ENCODE measurements at places on chromosomes 13 and 19.

DNA sequence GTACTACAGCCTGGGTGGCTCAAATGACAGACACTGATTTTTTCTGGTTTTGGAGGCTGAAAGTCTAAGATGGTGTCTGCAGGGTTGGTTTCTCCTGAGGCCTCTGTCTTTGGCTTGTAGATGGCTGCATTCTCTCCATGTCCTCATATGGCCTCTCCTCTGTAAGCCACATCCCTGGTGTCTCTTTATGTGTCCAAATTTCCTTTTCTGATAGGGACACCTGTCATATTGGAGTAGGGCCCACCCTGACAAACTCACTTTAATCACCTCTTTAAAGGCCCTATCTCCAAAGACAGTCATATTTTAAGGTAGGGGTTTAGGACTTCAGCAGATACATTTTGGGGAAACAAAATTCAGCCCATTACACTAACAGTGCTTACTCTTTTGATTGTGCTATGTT lies 32.0 kb upstream of the WASF3 start:
- DNase-seq, result no peak

DNA sequence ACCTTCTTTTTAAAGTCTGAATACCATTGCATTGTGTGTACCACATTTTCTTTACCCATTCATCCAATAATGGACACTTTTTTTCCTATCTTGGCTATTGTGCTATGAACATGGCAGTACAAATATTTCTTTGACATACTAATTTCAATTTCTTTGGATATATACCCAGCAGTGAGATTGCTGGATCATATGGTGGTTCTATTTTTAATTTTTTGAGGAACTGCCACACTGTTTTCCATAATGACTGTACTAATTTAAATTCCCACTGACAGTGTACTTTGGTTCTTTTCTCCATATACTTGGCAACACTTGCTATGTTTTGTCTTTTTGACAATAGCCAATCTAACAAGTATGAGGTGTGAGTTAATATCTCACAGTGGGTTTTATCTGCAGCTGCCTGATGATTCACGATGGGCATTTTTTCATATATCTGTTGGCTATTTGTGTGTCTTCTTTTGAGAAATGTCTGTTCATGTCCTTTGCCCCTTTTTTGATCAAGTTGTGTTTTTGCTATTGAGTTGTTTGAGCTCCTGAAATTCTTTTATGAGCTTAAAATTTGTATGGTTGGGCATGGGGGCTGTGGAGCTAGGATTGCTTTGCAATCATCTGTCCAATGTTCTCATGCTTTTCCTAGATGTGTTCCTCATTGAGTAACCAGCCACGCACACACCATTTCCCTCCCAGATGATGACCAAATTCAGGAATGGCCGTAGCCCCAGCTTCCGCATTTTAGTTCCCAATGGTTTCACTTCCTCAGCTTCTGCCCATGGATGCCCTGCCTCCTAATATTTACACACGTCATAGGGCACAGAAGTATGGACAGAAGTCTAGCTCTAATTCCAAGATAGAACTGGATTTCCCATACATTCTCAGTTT lies 380.0 kb upstream of the SGCG start:
- no peak for DNase-seq

GRCh38 chr19:40547836-40548235 lies 28.8 kb upstream of the SHKBP1 start:
- no peak for DNase-seq

DNA sequence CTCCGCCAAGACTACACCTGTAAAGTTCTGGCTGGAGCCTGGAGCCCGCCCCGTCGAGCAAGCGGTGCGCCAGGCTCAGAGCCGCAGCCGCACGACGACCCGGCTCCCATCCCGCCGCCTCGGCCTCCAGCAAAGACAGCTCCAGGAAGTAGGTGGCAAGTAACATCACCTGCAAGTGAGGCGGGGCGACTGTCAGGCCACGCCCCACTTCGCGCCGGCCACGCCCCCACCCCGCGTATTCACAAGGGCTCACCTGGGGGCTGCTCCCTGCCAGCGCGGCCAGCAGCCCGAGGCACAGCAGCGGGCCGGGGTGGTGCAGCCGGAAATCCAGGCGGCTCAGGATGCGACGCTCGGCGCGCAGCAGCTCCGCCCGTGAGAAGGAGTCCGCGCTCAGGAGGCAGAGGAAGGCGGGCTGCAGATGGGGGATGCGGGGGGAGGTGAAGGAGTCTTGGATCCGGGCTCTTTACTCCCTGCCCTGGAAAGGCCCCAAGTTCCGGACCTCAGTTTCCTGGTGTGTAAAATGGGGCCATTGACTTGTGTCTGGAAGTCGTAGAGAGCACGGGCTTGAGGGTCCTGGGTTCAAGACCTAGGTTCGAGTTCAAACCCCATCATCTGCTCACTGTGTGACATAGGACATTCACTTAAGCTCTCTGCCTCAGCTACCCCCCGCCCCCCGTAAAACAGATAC lies 3.2 kb downstream of the CCNP start:
- no peak for DNase-seq

DNA sequence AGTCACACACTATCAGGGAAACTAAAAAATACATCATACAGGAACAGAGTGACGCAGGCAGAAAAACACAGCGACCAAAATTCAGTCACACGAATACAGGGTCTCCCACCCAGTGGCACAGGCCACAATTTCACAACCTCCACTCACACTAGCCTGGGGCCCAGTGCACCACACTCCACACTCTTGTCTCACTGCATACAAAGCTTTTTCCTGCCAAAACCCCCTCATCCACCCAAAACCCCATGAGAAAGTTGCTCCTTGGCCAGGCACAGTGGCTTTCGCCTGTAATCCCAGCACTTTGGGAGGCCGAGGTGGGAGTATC lies 1.2 kb downstream of the S1PR5 start:
- no peak for DNase-seq

DNA sequence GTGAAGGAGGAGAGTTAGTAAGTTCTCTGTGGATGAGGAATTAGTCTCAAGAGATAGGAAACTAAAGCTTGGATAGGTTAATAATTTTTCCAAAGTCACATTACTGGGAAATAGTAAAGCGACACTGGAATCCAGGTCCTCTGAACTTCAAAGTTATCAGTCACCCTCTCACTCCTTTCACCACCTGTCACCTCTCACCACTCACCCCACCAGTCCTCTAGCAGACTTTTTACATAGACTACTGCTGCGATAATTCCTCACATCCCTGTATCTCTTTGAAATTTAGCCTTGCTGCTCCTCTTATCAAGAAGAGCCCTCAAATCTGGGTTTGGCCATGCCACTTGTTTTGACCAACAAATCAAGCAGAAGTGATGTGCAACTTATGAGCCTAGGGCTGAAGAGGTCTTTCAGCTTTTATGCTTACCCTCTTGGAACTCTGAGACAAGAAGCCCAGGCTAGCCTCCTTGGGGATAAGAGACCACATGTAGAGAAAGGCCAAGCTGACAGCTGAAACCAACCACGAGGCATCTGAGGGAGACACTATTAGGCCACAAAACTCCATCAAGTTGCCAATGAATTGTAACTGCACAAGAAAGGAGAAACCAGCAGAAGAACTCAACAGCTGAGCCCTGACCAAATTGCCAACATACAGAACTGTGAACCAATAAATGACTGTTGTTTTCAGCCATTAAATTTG lies 41.2 kb downstream of the STARD13 start:
- DNase-seq, result no peak

DNA sequence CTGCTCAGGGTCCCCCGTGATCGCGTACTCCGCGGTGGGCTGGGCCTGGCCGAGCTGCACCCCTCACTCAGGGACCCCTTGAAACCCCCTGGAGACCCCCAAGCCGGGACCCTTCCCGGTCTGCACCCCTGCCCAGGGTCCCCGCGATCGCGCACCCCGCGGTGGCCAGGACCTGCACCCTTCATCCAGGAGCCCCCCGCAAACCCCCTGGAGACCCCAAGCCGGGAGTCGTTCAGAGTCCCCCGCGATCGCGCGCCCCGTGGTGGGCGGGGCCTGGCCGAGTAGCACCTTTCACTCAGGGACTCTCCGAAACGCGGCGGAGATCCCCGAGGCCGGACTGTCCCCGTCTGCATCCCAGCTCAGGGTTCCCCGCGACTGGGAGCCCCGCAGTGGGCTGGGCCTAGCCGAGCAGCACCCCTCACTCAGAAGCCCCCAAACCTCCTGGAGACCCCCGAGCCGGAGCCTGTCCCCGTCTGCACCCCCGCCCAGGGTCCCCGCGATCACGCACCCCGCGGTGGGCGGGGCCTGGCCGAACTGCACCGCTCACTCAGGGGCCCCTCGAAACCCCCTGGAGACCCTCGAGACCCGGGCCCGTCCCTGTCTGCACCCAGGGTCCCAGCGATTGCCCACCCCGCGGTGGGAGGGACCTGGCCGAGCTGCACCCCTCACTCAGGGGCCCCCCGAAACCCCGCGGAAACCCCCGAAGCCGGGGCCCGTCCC lies 748 bp downstream of the LMNB2 start:
- no peak for DNase-seq

GRCh38 chr19:6826281-6826920 lies 53.9 kb downstream of the VAV1 start:
- DNase-seq, result no peak

- no peak for DNase-seq
Observed at GRCh38 chr13:43446126-43446525, 340.6 kb downstream of the ENOX1 start.

GRCh38 chr13:50855681-50856080 lies 12.2 kb upstream of the DLEU7 start:
- no peak for DNase-seq

- DNase-seq, result no peak
Observed at GRCh38 chr19:55348317-55349034, 6.0 kb downstream of the COX6B2 start.

- DNase-seq, result no peak
Observed at GRCh38 chr13:26458196-26458749, 99.2 kb upstream of the WASF3 start.

- DNase-seq, result no peak
Observed at GRCh38 chr13:32969516-32969941, 46.7 kb upstream of the KL start.

DNA sequence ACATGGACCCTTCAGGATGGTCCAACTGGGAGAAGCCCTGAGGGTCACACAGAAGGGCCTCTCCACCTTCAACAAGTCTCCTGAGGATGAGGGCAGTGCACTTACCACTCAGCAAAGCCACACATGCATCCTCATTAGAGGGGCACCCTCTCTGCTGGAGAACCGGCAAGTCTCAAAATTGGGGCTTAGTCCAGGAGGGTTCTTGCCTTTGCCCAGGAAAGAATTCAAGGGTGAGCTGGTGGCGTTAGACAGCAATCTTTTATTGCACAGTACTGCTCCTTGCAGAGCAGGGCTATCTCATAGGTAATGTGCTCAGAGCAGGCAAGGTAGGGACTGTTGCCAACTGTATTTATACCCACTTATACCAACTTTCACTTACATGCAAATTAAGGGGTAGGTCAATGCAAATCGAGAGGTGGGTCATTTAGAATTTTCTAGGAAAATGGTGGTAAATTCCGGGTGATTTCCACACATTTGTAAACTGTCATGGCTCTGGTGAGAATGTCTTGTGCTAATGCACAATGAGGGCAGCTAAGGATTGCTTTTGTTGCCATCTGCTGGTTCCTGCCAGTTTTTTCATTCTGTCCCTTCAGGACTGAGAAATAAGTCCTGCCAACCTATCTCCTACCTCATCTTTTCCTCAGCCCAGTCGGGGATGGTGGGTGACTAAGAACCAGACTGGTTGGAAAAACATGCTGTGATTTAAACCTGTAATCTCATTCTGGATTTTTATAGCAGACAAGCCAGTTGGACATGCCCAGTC lies 27.8 kb upstream of the IGSF23 start:
- no peak for DNase-seq

- DNase-seq, result no peak
Observed at GRCh38 chr19:16436780-16437332, 34.9 kb downstream of the EPS15L1 start.

DNA sequence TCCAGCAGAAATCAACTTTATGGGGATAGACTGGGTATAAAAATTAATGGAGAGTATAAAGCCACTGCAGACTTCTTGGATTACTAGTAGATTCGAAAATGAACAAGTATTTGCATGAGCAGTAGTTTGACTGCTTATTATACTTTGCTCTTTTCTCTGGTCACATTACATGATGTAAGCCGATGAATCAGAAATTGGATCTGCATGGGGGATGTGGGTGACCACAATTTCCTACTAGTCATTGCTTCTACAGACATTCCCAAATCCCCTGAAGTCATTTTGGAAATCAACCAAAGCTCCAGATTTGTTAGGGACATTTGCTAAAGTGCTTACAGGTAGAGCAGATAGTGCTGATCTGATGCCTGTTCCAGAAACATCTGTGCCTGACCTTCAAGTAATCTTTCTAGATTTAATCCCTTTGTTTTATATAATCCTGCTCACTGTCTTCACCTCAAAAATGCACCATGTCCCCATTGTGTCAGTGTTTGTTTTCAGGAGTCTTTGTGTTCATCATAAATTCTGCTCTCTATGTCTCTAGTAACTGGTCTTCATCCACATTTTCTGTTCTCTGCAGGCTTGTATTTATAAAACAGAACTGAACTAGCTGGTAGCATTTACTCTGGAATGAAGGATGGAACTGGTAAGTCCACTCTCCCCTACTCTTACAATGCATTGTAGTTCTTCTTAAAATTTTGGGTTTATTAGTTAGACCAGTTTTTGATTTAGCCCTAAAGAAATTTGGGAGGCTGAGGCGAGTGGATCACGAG lies 201.5 kb upstream of the CSNK1A1L start:
- DNase-seq, result no peak

DNA sequence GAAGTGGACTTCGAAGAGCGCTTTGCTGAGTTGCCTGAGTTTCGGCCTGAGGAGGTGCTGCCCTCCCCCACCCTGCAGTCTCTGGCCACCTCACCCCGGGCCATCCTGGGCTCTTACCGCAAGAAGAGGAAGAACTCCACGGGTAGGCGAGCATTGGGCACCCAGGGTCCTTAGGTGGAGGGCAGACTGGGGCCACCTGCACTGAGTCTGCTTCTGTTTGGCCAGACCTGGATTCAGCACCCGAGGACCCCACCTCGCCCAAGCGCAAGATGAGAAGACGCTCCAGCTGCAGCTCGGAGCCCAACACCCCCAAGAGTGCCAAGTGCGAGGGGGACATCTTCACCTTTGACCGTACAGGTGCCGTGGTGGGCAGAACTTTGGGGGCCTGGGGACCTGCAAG lies 8.0 kb upstream of the PRR19 start:
- no peak for DNase-seq

GRCh38 chr19:23305555-23305954 lies 55.4 kb upstream of the ZNF724 start:
- no peak for DNase-seq

- DNase-seq, result no peak
Observed at GRCh38 chr13:51360489-51360888, 21.0 kb downstream of the SERPINE3 start.

GRCh38 chr19:45376045-45376724 lies 5.8 kb upstream of the ERCC2 start:
- no peak for DNase-seq

Measured in activated CD8-positive, alpha-beta memory T cell treated with anti-CD3 and anti-CD28 coated beads for 1 hour (primary cell).